Lower leg skin (tissue), 4 donors: ENCODE measurements at places on chromosomes 7 and 10.

DNA sequence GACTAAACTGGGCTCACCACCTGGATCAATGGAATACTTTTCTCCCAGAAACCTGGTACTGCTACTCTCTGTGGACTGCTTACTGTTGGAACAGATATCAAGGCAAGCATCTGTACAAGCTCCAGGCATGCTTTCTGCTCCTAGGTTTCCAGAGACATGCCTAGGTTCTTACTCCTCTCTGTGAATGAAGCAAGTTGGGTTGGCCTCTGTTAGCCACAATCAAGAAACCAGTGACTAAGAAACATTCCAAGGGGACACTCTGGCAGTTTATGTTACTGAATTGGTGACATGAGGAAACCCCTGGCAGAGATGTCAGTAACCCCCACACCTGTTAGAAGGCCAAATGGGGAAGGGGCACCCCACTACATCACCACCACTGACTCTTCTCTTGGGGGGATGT, 121.9 kb downstream of the GFRA1 start:
- no peak for DNase-seq

DNA sequence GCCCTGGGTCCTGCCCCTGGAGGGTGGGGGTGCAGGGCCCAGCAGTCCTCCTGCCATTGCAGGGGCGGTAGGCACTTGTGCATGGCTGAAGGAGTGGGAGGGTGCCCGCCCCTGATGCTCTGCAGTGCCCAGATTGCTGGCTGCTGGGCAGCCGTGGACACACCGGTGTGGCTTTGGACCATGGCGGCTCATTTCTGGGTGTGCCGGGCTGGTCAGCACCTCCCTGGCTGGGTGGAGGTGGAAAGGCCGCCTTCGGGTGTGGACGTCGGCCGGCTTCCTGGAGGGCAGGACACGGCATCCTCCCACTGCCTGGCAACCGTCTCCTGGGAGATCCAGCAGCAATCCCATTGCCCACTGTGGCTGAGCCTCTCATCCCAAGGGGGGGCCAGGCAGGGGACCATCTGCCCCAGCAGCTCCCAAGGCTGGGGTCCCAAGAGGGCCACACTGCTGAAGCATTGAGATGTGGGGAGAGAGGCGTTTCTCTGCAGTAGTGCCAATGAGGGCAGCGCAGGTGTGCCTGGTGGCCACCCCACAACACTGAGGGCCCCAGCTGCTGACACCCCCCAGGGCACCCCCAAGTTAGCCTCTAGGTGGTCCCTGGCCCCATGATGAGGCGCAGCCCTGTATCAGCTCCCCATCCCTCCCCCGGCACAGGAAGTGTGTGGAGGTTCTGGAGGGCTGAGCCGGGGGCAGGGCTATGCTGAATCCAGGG, 12.9 kb downstream of the TTYH3 start:
- no peak for DNase-seq

GRCh38 chr7:144720710-144721109, 115.1 kb downstream of the TPK1 start:
- no peak for DNase-seq

GRCh38 chr10:33421789-33422462, 87.5 kb upstream of the NRP1 start:
- peak; percentile 35 for DNase-seq

DNA sequence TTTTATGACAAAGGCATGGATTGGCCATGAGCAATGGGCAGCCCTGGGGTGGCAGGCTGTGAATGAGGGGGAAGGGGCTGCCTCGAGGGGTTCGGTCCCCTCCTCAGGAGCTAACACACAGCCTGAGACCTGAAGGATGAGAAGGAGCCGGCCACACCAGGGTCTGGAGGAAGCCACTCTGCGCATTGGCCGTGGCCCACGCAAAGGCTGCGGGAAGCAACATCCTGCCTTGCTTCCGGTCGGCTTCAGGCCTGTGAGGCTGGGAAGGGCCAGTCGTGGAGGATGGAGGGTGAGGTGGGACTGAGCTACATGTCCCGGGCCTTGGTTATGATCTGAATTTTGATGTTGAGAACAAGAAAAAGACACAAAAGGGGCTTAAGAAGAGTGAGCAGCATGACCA, 49.4 kb downstream of the RGS10 start:
- no peak for DNase-seq

DNA sequence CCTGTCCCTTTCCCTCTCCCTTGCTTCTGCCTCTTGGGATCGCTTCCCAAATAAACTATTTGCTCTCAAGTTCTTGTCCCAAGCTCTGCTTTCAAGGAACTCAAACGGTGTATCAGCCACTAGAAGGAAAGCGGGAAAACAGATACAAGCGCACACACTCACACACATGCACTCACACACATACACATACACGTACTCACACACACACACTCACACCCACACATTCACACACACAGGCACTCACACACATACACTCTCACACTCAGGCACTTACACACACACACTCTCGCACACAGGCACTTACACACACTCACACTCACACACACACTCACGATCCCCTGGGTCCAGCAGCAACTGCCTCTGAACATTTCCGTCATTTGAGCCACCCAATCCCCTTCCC, 121.9 kb downstream of the RAB11FIP2 start:
- DNase-seq, result no peak

DNA sequence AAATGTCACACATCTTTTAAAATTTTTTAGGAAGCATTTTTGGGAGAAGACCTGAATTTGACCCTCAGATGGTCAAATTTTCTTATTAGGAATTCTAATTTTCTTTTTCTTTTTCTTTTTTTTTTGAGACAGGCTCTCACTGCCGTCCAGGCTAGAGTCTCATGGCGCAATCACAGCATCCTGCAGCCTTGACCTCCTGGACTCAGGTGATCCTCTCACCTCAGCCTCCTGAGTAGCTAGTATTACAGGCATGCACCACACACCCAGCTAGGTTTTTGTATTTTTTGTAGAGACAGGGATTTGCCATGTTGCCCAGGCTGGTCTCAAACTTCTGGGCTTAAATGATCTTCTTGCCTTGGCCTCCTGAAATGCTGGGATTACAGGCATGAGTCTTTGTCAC, 65.4 kb downstream of the AKAP9 start:
- DNase-seq, result no peak

GRCh38 chr10:86646933-86647332, 7.4 kb upstream of the OPN4 start:
- DNase-seq, result peak; percentile 62

- no peak for DNase-seq
Observed at GRCh38 chr10:31644931-31645633, 283.5 kb downstream of the ARHGAP12 start.
